Activated CD4-positive, alpha-beta T cell treated with anti-CD3 and anti-CD28 coated beads, Interleukin-2, amount 50 U/mL, for 1 hour (primary cell): ENCODE measurements at places on chromosomes 4 and X.

DNA sequence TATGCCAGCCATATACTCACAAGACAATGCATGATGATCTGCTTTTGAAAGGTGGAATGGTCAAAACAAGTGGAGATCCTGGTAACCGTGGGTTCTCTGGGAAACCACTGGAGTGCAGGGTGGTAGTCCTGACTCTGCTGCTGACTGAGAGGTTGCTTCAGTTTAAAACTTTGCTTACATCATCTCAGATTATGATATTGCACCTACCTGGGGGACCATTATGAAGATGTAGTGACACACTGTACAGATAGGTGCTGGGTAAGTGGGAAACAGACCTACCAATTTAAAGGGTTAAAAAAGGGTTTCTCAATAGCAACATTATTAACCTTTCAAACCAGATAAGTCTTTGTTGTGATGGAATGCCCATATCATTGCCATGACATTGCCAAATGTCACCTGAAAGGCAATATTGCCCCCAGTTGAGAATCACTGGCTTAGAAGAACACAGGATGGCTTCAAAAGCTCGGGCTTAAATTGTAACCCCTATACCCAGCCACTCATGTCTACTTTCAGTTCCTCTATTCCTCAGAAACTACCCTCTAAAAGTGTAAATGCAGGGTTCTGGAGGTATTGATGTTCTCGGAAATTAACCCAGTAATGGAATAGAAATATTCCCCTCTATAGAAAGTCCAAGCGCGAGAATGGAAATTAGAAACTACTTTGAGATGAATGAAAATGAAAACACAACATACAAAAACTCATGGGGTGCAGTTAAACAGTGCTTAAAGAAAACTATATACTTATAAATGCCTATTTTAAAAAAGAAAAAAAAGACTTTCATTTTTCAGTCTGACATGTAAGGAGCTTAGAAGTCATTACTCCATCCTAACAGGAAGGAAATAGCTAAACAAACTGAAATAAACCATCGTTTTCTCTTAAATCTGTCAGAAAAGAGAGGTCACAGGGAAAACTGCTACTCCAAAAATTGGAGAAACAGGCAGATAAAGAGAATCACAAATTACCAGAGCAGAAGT is 65.8 kb downstream of the ARHGEF6 start:
- no peak for DNase-seq

DNA sequence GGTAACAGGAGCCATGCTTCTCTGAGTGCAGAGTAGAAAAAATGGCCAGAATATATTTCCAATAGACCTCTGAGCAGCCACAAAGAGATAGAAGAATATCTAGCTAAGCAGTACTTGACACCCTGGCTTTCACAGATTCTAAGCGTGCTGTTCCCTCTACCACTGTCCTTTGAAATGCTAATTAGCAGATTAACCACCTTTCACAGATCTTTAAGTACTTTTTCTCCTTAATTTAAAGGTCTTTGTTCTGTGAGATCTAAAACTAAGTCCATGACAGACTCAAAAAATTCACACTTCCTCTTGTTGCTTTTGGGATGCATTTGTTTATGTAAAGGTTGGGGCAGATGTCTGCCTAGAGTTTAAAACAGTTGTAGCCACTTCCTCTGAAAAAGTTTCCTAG is 28.3 kb upstream of the MAGEC2 start:
- no peak for DNase-seq

GRCh38 chr4:164304861-164305260 is 449.1 kb upstream of the SMIM31 start:
- no peak for DNase-seq

DNA sequence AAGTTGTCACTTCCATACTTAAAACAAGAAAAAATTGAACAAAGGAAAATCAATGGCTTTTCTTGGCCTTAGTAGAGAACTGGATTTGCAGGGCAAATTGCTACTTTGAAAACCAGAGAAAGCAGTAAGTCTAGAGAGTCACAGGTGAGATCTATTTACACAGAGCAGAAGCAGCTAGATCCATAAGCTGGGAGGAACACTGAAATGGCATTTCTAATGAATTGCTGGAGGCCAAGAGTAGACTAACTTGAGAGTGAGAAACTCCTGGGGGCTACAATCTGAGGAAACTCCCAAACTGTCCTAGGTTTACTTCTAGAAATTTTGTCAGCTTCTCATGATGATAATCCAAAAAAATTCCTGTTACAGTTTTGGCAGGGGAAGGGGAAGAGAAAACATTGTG is 133.3 kb downstream of the SPCS3 start:
- no peak for DNase-seq

DNA sequence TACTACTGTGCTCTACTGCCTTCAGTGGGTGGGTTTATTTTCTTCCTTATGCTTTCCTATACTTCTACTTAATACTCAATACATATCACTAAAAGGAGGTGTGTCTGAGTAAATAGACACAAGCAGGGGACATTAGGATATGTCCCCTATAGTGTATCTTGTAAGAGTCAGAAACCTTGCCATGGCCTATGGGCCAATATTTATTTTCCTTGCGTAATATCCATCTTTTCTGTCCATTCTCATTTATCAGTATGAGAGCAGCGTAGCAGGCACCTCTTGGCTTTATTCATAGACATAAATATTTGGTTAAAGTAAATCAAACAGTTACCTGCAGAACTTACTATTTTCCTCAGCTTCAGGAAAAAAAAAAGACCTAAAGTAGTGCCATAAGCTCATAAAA is 46.6 kb upstream of the PHF8 start:
- DNase-seq = no peak

GRCh38 chr4:116913451-116913850 is 171.9 kb downstream of the TRAM1L1 start:
- no peak for DNase-seq

- DNase-seq = no peak
These were observed 162.0 kb upstream of the WDFY3 start for GRCh38 chr4:85128246-85129204.

DNA sequence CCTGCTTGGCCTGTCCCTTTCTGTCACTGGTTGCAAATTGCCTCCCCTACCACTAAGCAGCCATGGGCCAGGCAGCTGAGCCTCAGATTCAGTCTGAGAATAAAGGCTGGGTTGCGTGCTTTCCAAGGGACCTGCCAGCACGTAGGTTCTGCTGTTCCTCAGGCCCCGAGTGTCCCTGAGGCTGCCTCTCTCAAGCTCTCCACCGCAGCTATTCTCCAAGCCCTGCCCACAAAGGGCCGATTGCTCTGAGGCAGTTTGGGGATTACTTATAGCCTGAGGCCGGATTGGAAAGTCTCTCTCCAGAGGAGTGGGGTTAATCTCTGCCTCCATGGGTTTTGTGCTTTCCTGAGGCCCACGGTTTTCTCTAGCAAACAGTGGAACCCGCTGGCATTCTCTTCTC is 590.7 kb downstream of the BCOR start:
- DNase-seq = no peak

DNA sequence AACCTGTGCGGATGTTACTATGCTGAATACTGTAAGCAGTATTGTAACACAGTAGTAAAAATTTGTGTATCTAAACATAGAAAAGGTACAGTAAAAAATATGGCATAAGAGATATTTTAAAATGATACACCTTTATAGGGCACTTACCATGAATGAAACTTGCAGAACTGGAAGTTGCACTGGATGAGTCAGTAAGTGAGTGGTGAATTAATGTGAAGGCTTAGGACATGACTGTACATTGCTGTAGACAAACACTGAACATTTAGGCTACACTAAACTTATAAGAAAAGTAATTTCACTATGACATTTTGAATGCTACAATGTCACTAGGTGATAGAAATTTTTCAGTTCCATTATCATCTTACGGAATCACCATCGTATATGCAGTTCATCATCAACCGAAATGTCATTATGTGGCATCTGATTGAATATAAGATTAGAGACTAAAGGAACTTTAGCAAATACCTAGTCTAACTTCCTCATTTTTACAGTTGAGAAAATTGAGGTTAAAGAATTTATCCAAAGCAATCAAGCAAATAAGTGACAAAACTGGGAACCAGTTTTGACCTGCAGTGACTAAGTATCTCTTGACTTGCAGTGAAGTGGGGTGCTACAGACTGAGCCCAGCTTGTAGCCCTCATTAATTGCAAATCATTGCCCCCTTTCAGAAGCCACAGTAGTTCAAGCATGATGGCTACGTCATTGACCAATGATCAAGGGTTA is 55.3 kb downstream of the EGF start:
- DNase-seq = no peak

DNA sequence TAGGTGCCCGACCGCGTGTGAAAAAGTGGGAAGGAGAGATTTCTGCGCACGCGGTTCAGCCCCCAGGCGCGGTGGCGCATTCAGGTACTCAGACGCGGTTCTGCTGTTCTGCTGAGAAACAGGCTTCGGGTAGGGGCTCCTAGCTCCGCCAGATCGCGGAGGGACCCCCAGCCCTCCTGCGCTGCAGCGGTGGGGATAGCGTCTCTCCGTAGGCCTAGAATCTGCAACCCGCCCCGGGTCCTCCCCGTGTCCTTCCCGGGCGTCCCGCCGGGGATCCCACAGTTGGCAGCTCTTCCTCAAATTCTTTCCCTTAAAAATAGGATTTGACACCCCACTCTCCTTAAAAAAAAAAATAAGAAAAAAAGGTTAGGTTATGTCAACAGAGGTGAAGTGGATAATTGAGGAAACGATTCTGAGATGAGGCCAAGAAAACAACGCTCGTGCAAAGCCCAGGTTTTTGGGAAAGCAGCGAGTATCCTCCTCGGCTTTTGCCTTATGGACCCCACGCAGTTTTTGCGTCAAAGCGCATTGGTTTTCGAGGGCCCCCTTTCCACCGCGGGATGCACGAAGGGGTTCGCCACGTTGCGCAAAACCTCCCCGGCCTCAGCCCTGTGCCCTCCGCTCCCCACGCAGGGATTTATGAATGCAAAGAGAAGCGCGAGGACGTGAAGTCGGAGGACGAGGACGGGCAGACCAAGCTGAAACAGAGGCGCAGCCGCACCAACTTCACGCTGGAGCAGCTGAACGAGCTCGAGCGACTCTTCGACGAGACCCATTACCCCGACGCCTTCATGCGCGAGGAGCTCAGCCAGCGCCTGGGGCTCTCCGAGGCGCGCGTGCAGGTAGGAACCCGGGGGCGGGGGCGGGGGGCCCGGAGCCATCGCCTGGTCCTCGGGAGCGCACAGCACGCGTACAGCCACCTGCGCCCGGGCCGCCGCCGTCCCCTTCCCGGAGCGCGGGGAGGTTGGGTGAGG is 3.7 kb downstream of the SHOX start:
- DNase-seq = no peak

DNA sequence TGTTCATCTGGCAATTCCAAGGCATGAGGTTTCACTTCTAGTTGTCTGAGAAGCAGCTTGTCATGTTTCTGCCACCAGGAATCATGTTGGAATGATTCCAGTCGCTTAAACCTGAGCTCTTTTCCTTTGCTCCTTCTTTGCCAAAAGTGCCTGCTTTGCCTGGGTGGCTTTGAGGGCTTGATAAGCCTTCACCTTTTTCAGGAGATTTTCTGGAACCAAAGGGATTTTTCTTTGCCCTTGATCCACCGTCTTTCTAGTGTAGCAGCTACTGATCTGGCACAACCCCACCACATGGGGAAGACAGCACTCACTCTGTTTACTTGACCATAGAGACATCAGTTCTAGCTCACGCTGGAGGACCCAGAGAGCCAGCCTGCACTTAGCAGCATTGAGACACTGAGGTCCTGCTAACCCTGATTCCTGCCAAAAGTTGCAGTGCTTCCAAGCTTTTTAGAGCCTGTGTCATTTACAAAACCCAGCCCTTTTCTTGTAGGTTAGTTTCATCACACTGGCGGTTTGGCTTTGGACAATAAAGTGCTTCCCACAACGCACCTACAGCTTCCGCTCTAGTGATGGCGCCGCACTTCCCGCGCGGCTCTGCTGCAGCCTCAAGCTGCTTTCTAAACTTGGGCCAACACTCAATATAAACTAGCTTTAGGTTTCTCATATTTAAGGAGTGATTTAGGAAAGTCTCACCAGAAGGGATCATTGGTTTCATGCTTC is 7.3 kb upstream of the CCNI start:
- no peak for DNase-seq

DNA sequence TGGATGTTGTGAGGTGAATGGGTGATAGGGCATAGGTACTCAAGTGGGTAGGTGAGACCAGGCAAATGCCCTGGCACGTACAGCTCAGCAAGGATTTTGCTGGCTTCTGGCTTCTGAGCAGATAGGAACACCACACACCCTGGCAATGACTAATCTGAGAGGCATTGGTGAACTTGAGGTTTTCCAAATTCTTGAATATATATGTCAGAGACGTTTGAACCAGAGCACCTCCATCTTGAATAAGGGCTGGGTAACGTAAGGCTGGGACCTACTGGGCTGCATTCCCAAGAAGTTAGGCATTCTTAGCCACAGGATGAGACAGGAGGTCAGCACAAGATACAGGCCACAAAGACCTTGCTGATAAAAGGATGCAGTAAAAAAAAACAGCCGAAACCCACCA is 204.5 kb downstream of the NLGN4X start:
- DNase-seq = no peak

DNA sequence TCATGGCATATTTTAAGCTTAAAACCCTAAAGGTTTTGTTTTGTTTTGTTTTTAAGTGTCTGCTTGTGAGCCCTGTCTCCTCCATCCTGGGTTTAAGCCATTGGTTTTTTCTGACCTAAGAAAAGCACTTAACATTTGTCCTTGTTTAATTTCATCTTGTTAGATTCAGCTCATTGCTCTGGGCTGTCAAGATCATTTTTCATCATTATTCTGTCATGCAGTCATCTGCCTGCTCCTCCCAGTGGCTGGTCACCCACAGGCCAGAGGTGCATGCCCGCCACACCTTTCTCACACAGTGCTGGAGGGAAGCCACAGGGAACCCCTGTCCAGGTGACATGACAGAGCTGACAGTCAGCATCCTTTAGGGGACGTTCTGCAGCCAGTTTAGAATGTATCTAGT is 11.7 kb upstream of the REELD1 start:
- no peak for DNase-seq

DNA sequence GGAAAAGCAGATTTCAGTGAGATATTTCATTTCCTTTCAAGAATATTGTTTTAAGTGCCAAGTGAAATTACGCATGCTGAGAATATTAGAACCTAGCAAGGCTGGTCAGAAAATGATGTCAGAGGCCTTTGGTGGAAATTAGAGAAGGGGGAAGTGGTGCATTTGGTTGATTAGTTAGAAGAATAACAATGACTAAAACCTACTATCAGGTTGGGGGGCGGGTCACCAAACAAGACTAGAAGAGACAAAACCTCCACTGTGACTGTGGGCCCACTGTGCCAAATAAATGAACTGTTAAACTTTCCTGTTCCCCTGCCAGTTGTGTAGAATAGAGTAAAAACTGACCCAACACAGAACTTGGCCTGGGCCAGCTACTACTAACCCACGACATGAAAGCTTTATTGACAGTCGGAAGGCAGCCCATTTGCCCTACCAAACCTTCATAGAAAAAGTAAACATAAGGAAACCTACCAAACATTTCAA is 2.9 kb downstream of the RAPGEF2 start:
- no peak for DNase-seq

GRCh38 chr4:113539408-113539807 is 222.1 kb downstream of the CAMK2D start:
- no peak for DNase-seq

- DNase-seq = no peak
These were observed 8.9 kb downstream of the MSANTD1 start for GRCh38 chr4:3257556-3258482.
